ENCODE measurements at places on chromosomes 6 and 20.

- DNase-seq = no peak
Measured at GRCh38 chr20:35918021-35918420, 36.3 kb downstream of the SCAND1 start.

GRCh38 chr6:82038631-82039030 lies 208.9 kb downstream of the IBTK start:
- DNase-seq = no peak

- no peak for DNase-seq
Measured at GRCh38 chr6:158283304-158283980, 28.8 kb upstream of the TULP4 start.

GRCh38 chr6:111524735-111525134 lies 41.7 kb upstream of the REV3L start:
- no peak for DNase-seq

DNA sequence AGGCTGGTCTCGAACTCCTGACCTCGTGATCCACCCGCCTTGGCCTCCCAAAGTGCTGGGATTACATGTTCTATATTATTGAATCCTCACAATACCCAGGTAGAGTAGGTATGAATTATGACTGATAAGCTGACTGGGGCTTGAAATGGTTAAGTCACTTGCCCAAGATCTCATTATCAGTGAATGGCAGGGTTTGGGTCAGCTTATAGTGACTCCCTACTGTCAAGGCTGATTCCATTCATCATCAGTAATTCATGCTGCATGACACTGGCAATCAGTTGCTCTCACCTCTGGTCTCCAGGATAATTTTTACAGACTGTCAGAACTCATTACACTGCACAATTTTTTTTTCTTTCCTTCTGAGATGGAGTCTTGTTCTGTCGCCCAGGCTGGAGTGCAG lies 127.6 kb downstream of the KIF13A start:
- no peak for DNase-seq

GRCh38 chr6:15673666-15674065 lies 10.8 kb upstream of the DTNBP1 start:
- no peak for DNase-seq

DNA sequence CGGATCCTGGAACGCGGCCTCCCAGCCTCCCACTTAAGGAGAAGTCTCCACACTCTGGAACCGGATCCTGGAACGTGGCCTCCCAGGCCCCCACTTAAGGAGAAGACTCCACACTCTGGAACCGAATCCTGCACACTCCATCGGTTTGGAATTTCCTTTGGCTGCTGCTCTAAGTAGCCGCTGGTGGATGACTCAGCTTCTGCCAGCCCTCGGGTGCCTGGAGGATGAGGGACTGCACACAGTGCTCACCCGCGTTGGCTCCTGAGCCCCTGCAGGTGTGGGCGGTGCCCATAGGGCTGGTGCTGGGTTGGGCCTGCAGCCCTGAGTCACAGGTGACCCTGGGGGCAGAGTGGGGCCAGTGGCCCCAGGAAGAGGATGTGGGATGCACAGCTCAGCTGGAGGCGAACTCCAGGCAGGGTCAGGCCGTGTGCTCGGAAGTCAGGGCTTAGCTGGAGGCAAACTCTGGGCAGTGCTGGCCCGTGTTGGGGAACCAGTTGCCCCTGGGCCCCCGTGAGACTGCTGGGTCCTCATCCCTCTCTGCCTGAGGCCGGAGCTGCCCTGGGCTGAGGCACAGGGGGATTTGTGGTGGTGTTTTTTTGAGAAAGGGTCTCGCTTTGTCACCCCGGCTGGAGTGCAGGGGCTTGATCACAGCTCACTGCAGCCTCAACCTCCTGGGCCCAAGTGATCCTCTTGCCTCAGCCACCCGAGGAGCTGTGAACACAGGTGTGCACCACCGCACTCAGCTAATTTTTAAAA lies 13.9 kb upstream of the TNFRSF6B start:
- DNase-seq = no peak

DNA sequence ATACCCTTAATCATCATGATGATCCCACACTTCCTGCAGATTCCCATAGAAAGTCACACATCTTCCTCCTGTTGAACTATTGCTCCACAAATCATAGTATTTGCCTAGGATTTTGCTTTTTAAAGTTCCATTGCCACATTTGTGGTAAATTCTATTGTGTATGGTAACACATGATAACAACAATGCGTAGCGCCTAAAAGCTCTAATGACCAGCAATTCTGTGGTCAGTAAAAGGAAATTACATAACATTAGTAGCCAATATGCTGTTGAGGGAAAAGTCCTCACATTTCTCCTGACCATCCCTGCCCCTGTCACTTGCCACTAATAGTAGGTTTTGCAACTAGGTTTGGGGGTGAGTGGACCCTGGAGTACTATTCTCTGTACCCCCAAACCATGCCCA lies 31.8 kb upstream of the PDE7B start:
- DNase-seq = no peak

- no peak for DNase-seq
Measured at GRCh38 chr6:125338381-125338780, 36.6 kb upstream of the HDDC2 start.

GRCh38 chr20:40009542-40009941 lies 679.5 kb downstream of the MAFB start:
- no peak for DNase-seq

- peak; percentile 72 for DNase-seq
Measured at GRCh38 chr6:44221291-44221960, 2.0 kb upstream of the SLC29A1 start.
